ENCODE measurements at places on chromosomes 7 and 10.
A peak's percentile ranks its signal among the peaks of the same experiment; 100 is the strongest.

DNA sequence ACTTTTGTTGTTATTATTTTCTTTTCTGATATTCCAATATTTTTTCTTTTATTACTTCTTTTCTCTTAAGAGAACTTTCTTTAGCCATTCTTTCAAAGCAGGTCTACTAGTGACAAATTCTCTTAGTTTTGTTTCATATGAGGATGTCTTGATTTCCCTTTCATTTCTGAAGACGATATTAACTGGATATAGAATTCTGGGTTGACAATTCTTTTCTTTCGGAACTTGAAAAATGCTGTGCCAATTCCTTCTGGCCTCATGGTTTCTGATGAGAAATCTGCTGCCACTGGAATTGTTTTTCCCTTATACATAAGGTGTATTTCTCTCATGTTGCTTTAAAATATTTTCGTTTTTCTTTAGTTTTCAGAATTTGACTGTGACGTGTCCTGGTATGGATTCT is 97.0 kb upstream of the KIF5B start:
- no peak for DNase-seq

- DNase-seq: no peak
These were observed 19.6 kb downstream of the DLG5 start for GRCh38 chr10:77906951-77907421.

DNA sequence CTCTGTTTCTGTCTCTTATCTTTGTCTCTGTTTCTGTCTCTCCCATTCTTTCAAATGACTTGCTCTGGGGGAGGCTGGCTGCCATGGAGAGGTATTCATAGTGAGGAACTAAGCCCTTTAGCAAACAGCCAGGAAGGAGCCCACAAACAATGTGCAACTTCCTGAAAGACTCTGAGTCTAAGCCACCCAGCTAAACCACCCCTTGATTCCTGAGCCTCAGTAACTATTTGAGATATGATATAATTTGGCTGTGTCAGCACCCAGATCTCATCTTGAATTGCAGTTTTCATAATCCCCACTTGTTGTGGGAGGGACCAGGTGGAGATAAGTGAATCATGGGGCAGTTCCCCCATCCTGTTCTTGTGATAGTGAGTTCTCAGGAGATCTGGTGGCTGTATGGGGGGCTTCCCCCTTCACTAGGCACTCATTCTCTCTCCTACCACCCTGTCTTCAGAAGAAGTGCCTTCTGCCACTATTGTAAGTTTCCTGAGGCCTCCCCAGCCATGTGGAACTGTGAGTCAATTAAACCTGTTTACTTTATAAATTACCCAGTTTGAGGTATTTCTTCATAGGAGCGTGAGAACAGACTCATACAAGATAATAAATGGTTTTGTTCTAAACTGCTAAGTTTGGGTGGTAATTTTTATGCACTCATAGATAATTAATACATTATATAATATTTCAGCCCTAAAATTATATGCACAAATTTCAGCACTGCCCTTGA is 121.2 kb upstream of the FOXP2 start:
- DNase-seq: no peak

GRCh38 chr7:129376076-129376777 is 58.0 kb upstream of the STRIP2 start:
- peak; percentile 4 for DNase-seq

DNA sequence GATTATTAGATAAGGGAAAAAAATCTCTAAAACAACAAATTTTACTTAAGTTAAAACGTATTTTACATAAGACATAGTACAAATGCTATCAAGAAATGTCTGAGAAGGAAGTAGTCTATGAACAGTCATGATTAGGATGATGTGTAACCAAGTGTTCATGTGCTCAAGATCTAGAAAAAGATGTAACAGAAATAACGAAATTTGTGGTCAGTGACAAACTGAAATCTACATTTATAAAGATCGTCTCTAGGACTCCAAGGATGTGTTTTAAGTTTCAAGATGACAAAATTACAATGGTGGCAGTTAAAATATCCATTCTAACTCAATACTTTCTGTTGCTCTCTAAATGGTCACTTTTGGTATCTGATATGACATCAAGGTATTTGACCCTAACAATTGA is 17.2 kb downstream of the PPP3CB start:
- no peak for DNase-seq

GRCh38 chr7:114026486-114027089 is 107.8 kb upstream of the PPP1R3A start:
- no peak for DNase-seq

DNA sequence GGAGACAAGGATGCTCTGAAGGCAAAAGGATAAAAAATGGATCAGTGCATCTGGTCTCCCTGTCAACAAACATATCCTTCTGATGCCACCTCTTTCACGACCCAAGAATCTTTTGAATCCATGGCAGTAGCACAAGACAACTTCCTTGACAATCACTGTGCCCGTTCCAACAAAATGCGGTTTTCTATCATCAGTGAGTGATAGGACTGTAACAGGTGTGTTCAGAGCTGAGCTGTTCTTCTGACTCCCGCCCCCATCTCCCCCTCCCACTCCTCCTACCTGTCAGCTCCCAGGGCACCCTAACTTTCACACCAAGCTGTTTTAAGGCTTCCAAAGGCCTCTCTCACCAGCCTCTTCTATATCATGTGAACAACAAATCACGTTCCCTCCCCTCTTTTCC is 74.8 kb downstream of the PARD3 start:
- DNase-seq: no peak

- DNase-seq: no peak
These were observed 163.5 kb upstream of the PLXDC2 start for GRCh38 chr10:19652750-19653149.

GRCh38 chr10:31926160-31926559 is 2.5 kb downstream of the ARHGAP12 start:
- no peak for DNase-seq

GRCh38 chr7:94649450-94649849 is 6.5 kb downstream of the SGCE start:
- DNase-seq: no peak

DNA sequence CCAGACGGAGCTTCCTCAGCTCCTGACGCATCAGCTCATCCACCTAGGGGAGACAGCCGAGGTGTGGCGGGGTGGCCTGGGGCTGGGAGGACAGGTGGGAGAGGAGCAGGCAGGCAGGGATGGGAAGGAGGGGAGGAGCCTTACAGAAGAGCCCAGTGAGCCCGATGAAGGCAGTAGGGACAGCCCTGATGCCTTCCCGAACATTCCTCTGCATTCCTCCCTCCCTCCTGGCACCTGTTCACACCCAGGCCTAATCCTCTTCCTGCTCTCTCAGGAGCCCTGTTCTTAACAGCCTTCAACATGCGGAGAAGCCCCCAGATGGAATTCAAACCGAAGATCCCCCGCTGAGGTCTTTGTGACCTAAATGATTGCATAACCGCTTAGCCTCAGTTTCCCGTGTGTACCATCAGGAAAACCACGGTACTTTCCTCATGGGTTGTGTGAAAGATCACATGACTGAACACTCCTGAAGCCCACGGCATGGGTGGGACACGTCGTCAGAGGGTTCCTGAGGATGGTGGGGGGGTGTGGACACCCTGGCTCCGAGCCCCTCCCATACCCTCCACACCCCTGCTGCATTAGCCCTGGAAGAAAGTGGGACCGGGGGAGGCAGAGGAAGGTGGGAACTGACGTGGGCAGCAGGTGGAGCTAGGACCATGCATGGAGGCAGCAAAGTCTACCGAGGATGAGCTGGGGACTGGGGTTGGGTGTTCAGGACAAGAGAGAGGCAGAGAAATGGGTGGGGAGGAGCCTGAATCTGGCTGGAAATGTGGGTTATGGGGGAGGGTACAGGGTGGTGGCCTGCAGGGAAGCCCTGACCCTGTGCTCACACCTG is 8.8 kb upstream of the ASB10 start:
- DNase-seq: no peak

Data from stimulated activated CD8-positive, alpha-beta memory T cell treated with anti-CD3 and anti-CD28 coated beads, Interleukin-7, amount 100 ng/mL, for 24 hours (primary cell).